ENCODE measurements at places on chromosomes 3 and 15.
A peak's percentile ranks its signal among the peaks of the same experiment; 100 is the strongest.

- no peak for DNase-seq
Observed at GRCh38 chr3:30342318-30343060, 263.9 kb upstream of the TGFBR2 start.

DNA sequence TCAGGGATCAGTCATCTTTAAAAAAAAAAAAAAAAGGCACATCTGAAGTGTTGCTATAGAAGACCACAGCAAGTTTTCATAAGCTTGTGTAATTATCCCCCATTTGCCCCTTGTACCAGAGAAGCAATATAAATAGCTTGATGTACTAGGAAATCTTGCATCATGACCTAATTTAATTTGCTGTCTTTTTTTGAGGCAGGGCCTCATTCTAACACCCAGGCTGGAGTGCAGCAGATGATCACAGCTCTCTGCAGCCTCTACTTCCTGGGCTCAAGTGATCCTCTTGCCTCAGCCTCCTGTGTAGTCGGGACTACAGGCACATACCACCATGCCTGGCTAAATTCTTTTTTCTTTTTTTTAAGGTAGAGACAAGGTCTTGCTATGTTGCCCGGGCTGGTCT, 88.7 kb downstream of the ARIH1 start:
- no peak for DNase-seq

DNA sequence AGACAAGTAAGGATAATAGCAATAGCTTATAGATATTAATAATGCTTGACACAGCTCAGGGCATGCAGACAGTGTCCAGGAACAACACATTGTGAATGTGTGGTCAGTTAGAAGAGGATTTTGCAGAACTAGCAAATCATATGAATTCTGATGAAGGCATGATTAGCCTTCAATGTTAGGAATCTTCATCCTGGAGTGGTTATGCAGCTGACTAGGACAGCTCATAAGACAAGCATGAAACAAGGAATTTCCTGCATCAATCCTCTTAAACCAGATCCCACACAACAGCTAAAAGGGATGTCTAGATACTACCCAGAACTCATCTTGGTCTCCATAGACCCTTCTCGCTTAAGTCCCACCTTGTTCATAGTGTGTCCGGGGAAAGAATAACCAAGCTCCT, 499.0 kb upstream of the ATP11B start:
- no peak for DNase-seq

DNA sequence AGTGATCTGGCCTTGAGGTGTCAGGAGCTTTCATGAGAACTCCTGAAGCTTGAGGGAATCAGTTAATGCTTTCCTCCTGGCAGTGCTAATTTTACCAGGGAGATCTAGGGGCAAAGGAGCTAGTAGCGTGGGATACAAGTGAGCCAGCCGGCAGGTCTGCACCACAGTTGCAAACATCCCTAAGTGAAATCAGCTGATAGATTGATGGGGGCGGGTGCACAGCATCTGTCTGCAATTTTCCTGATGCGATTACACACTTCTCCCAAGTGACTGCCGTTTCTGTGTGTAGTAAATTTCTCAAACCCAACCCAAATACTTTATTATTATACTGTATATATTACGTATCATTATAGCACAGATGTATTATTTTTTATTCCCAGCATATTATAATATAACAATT, 304.5 kb downstream of the AGBL1 start:
- no peak for DNase-seq

GRCh38 chr15:65767895-65768294, 24.2 kb downstream of the DENND4A start:
- DNase-seq, result no peak

- DNase-seq, result no peak
Observed at GRCh38 chr15:75639191-75639708, 774 bp downstream of the IMP3 start.

GRCh38 chr3:7506606-7507180, 645.8 kb downstream of the GRM7 start:
- no peak for DNase-seq

DNA sequence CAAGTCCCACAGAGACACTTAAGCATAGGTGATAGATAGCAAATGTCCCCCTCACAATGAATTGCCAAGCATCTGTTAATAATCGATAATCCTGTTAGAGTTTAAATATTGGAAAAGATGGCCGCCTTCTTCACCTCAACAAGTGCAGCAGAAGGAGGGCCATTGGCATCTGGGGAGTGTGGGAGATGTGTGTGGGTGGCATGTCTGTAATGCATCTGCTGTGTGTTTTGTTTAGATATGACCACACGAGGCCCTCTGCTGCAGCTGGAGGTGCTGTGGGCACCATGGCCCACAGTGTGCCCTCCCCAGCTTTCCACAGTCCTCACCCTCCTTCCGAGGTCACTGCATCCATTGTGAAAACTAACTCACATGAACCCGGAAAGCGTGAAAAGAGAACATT, 12.9 kb downstream of the MKRN2 start:
- no peak for DNase-seq

DNA sequence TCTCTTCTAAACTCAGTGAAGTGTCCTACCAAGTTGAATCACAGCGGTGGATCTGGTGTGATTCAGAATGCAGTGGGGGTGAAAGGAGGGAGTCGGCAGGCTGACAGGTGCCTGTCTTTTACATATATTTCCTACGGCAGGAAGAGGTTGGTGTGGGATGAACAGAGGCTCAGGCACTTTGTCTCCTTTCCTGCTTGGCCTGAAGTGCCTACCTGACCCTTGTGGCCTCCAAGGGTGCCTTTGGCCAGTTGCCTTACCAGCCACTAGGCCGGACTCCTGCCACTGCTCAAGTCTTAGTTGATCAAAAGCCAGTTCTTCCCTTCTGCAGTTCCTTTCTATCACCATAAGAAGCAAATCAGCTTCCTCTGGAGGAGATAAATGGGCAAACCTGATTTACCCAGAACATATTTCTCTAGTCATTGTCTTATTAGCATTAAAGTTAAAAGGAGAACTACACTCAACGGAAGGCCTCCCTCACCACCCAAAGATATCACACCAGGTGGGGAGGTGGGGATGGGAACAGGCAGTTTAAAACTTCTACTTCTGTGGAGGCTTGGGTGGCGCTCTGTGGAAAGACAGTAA, 52.1 kb downstream of the CRTC3 start:
- DNase-seq, result no peak

- no peak for DNase-seq
Observed at GRCh38 chr15:67906382-67906781, 66.5 kb upstream of the RNU6-1 start.

- no peak for DNase-seq
Observed at GRCh38 chr15:33099739-33100138, 94.8 kb downstream of the FMN1 start.

DNA sequence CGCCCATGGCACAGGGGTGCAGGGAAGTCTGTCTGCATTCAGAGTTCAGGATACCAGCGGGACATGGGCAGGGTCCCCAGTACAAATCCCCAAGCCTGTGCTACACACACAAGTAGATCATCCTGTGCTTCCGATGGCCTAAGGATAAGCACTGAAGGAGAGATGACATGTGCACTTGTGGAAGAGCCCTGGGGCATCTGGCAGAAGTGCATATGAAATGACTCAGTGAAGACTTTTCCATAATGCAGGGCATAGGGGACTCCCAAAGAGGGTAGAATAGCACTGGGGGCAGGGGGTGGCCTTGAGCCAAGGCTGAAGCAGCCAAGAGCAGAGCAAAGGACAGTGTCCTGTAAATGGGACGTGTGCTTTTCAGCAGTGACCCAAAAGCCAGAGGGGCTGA, 22.9 kb downstream of the ADAMTS17 start:
- DNase-seq, result no peak

DNA sequence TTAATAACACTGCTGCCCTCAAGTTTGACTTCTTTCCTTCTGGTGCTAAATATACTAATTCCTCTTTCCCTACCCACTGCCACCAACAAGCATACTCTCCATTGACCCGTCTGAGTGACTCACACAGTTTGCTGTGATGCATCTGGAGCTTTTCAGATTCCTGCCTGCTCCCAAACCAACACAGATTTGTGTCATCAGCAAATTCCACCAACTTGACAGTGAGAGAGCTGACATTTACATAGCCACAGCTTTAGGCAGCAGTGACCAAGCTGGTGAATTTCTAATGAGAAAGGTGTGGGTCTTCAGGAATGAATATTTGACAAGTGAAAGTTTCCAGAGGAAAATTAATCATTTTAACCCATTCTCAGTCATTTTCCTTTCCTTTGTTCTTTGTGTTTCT, 96.5 kb upstream of the PRICKLE2 start:
- DNase-seq, result no peak

- DNase-seq, result no peak
Observed at GRCh38 chr15:84001037-84001436, 234.5 kb upstream of the GOLGA6L4 start.

GRCh38 chr3:127407026-127407939, 119.4 kb upstream of the PRR20G start:
- no peak for DNase-seq

DNA sequence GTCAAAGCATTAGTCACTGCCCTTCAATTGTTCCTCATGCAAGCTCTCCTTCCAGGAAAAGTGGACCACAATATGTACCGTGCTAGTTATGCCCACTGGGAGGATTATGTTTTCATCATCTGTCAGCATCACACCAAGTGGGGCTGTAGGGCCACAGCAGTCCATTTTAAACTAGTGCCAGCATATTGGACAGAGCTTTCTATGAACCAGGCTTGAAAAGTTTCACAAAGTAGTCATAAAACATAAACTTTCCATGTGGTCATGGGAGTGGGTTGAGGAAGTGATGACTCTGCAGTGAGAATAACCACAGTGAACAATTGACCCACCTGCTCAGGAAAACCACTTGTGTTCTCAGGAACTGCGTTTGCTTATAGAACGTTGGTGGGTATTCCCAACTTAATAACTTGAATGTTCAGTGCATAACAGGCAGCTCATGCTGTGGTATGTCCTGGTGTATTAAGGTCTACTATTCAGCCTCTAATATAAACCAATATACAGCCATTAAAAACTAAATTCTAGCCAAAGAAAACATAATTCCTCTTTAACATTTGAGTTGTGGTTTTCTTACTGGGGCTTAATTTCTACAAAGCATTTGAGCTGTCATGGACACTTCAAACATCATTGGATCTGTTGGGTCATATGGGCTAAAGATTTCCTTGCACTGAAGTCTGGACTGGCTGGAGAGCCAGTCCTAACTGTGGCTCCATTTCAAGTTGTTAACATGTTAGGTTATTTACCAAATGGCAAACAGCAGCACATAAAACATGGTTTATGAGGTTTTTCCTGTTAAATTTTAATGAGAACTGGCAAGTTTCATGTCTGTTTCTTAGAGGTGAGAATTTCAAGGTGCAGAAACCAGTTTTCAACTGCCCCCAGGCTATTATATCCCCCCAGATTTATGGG, 274.1 kb downstream of the OTOL1 start:
- no peak for DNase-seq

- DNase-seq, result no peak
Observed at GRCh38 chr3:106688464-106688863, 688.8 kb upstream of the CCDC54 start.

GRCh38 chr3:38763569-38763968, 52.4 kb downstream of the SCN10A start:
- no peak for DNase-seq

- DNase-seq, result no peak
Observed at GRCh38 chr15:41689834-41690233, 29.6 kb downstream of the MGA start.

- no peak for DNase-seq
Observed at GRCh38 chr15:81779181-81779580, 266.6 kb downstream of the MEX3B start.

DNA sequence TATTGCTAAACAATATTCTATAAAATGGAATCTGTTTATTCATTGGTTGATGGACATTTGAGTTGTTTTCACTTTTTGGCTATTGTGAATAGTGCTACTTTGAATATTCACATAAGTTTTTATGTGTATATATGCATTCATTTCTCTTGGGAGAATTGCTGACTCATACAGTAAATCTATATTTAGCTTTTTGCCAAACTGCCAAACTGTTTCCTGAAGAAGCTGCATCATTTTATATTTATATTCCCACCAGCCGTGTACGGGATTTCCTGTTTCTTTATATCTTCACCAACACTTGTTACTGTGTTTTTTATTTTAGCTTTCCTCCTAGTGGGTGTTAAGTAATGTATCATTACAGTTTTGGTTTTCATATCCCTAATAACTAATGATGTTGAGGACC, 12.5 kb upstream of the TCAIM start:
- DNase-seq, result no peak

DNA sequence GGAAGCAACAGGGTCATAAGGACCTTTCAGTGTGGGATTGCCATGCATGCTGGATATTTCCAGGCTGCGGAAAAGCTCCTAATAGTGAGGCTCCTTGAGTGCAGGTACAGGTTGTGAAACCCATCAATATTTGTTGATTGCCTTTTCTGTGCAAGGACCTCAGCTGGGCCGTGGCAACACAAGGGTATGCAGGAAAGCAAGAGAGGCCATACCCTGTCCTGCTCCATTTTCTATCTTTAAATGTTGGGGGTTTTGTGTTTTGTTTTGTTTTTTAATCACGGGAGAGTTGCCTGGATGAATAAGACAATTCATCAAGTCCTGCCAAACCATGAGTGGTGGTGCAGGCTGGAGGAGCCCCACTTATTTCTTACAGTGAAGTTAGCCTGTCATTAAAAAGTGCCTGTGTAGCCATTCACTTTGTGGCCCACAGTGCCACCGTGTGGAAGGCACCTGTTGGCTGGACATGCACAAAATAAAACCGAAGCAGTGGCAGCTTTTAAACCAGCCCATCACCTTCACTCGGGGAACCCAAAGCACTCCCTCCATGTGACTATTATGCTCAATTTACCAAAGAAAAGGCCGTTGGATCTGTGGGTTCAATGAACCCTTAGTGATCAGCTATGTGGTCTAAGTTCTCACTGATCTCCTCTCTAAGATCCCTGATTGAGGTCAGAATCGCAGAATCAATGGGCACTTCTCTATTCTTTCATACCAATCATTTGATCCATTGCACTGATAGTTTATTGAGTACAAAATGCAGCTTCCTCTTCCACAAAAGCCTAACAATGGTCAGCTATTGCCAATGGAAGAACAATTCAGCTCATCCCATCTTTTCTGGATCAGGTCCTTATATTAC, 42.2 kb downstream of the CLDN18 start:
- DNase-seq, result no peak

GRCh38 chr3:53646723-53647122, 152.3 kb downstream of the CACNA1D start:
- no peak for DNase-seq

DNA sequence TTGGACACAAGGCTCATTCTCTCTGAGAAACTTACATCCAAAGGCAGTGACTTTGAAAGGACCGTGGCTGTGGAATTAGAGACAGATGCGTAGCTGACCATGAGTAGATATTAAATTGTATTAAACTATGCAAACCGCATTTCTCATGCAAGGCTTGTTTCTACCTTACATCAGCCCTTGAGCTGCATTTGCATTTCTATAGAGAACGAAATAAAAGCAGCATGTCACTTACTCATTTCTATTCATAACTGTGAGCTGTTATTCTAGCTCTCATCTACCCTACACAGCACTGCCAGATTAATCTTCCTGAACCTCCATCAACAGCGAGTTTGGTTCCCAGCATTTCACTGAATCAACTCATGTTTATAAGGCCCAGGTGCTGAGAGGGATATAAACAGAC, 72.3 kb downstream of the THSD4 start:
- no peak for DNase-seq

- peak; percentile 35 for DNase-seq
Observed at GRCh38 chr3:178325330-178325729, 210.9 kb upstream of the KCNMB2 start.

GRCh38 chr15:67010898-67011616, 54.3 kb upstream of the SMAD3 start:
- DNase-seq, result no peak
